Midbrain (tissue), 1 donor: ENCODE measurements at places on chromosomes 2 and 18.

DNA sequence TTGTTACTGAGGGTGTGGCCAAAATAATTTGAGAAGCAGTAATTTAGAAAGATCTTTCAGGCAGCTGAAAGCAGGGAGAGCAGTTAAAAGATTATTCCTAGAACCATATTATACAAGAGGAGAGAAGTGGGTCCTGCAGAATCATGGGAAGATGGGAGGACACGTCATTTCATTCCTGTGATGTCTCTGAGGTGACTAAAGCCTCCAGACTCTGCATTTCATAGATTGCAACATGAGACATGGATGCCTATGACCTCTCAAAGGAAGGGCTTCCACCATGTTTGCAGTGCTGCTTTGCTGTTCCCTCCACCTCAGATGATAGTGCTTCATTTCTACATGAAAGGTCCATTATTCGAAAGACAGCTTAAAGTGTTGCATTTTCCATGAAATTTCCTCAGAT is 788.4 kb downstream of the TSN start:
- DNase-seq, result no peak

GRCh38 chr2:46277431-46278190 is 19.6 kb upstream of the EPAS1 start:
- no peak for DNase-seq

DNA sequence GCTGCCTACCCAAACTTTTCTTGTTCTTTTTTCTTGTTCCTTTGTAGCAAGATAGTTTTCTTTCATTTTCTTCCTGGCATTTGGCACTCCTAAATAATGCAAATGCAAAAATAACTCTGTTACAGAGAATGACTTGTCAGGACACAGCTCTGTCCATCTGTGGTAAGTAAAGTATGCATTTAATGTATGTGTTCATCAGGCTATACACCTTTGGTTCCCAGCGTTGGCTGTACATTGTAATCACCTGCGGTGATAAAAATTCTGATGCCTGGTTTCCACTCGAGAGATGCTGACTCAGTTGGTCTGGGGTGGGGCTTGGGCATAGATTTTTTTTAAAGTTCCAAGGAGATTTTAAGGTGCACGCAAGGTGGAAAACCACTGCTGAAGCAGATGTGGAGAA is at the start of gene SERPINB13:
TSS of gene SERPINB13 (plus strand) at position 378 of the 400 bp plus-strand sequence. CDS start 1,325 bp downstream, outside the sequence.
- no peak for DNase-seq

DNA sequence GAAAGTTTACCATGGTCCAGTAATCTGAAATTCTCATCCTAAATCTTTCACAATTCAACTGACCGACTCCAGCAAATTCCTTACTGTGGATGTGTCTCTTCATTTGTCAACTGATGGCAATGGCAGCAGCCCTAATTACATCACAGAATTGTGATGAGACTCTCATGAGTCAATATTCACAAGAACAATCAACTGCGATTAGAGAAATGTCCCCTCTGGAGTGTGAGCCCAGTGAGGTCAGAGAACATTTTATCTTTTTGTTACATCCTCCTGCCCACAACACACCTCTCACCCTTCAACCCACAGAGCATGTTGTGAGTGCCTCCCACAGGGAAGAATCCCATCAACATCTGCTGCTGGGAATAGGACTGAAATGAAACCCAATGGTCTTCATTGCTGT is 73.6 kb downstream of the CD226 start:
- DNase-seq, result no peak

GRCh38 chr18:36685580-36685979 is 143.2 kb downstream of the TPGS2 start:
- no peak for DNase-seq

DNA sequence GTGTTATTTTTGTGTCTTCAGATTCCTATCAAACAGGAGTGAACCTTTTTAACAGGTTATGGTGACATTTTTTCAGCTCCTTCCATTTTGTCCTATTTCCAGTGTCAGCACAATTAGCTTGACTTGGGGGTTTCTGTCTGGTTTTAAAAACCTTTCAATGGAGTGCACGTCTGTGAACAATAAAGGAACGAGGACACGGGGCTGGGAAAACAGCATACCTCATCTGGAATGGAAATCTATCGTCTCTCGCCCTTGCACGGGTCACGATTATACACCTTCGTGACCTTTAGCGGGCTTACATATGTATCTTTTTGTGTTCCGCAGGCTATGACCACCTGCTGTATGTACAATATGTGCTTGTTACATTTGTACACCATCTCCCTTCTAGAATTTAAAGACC is 2.3 kb upstream of the ZNF532 start:
- peak; percentile 59 for DNase-seq

- DNase-seq, result no peak
Observed at GRCh38 chr2:112957511-112957910, 20.3 kb upstream of the IL36G start.

DNA sequence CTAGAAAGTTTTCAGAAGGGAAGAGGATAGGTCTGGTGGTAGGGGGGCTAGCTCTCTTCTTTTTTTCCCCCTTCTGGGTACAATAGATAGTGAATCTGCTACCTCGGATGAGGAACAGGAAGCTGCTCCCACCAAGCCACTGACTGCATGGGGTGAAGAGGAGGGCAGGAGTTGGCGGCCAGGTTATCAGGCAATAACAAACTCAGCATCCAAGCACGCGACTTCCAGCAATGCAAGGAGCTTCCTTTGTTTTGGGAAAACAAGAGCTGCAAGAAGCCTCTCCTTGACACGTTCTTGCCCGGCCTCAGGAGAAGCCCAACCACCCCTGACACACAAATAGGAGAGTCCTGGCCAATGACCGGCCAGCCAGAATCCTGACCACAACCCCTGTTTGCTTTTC is 32.2 kb downstream of the NHEJ1 start:
- no peak for DNase-seq

- no peak for DNase-seq
Observed at GRCh38 chr2:99805930-99806476, 316.2 kb upstream of the REV1 start.

DNA sequence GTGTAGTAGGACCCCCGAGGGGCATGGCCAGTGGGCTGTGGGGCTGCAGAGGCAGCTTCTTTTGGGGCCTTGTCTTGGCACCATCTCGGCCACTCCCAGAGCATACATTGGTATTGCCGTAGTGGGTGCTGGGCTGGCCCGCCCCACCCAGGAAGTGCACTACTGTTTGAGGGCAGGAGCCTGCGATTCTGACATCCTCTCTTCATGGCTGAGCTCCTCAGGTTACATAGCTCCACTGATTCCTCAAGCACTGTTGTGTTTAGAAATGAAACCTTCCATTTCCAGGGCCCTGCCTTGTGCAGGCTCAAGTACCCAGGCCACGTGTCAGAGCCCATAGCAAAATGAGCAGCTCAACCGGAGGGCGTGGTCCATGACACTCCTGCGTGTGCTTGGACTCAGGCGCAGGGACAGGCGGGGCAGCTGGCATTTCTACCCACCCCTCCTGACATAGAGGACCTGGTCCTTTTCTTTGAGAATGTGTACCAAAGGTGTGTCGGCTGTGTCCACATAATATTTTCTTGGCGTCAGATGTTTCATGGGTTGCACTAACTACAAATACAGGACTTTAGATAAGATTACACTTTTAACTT is 67.9 kb downstream of the DGKD start:
- DNase-seq, result no peak

DNA sequence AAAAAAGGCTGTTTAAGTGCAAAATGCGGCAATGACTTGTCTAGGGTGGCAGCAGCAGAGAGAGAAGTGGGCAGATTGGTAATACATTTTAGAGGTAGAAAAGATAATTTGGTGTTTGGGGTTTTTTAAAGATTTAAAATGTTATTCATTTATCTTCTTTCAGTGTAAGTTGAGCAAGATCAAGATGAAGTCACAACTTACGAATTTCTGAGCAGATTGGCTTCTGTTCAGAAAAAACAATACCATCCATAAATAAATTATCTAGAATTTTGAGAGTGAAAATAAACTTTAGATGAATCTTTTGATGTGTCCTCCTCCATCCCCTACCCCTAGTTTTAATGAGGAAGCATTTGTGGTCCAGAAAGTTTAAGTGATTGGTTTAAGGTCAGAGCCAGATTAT is 47.9 kb upstream of the FAM171B start:
- DNase-seq, result no peak

GRCh38 chr2:73503992-73504570 is 118.4 kb downstream of the ALMS1 start:
- no peak for DNase-seq

- no peak for DNase-seq
Observed at GRCh38 chr2:172031536-172031935, 31.8 kb downstream of the METAP1D start.

DNA sequence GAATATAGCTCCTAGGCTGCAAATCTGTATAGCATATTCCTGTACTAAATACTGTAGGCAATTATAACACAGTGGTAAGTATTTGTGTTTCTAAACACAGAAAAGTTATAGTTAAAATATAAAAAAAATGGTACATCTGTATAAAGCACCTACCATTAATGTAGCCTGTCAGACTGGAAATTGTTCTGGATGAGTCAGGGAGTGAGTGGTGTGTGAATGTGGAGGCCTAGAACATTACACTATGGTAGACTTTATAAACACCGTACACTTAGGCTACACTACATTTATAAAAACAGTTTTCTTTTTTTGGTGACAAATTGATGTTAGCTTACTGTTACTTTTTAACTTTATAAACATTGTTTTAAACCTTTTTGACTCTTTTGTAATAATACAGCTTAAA is 226.3 kb downstream of the CCDC85A start:
- DNase-seq, result no peak

GRCh38 chr2:240629619-240629967 is 4.3 kb downstream of the GPR35 start:
- DNase-seq, result no peak

- DNase-seq, result no peak
Observed at GRCh38 chr2:221429741-221430491, 142.2 kb downstream of the EPHA4 start.
